ENCODE measurements at places on chromosomes 1 and 21. TPM values are rescaled to one million over a fixed set of nuclear protein-coding genes. Genes with fewer than 3 reads are reported as not detected.

DNA sequence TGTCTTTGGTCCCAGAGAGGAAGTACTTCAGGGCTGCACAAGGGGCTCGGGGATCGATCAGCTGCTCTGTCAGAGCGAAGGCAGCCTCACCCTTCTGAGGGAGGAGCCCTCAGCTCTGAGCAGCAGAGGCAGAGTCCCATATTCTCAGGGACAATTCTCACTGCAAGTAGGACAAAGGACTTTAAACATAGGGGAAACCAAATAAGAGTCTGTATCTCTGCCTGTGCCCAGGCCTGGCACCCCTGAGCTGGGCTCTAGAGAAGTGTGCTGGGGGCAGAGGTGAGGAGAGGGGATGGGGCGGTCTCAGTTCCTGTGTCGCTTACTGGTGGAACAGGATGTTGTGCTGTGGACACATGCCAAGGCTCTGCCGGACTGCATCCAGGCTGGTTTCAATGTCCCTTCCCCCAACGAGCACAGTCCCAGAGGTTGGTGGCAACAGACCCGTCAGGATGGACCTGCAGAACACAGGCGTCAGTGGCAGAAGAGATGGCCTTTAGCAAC lies 76.6 kb downstream of the ABCA4 start:
- no peak for DNase-seq

The RNF19B gene
- total RNA-seq: 10.4 TPM

GRCh38 chr1:99737016-99737415 lies 29.4 kb downstream of the FRRS1 start:
- no peak for DNase-seq

DNA sequence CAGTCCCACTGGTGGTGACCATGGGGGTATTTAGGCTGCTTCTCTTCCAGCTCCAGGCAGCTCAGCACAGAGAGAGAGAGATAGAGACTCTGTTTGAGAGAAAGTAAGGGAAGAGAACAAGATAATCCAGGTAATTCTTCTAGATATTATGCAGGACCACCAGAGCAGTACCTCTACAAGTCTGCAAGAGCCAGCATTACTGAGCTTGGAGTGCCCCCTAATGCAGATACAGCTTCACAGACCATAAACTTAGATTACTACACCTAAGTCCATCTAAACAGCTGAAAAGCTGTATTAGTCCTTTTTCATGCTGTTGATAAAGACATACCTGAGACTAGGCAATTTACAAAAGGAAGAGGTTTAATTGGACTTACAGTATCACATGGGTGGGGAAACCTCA lies 570.3 kb downstream of the LRRIQ3 start:
- no peak for DNase-seq

GRCh38 chr1:116195077-116195868 lies 84.1 kb downstream of the MAB21L3 start:
- no peak for DNase-seq

- no peak for DNase-seq
These were observed 2.7 kb downstream of the DISP1 start for GRCh38 chr1:222817529-222817928.

The CFAP126 gene
- not detected for total RNA-seq

DNA sequence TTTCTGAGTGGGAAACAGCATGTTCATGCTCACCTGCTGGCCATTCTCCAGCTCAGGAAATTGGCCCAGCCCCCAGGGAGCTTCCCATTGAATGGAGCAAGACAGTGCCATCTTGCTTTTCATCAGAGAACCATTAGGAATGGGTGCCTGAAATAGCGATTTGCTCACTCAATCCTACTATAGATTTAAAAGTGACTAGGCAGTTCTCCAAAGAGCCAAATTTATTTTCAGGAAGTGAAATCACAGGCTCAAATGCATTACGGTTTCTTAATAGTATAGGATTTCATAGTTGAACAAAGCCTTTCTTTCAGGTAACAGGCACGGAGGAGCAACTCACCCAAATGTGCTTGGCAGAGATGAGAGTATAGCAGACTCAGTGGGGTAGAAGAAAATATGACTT lies 272.1 kb downstream of the GRIK1 start:
- DNase-seq: no peak

GRCh38 chr1:29650476-29650875 lies 414.2 kb downstream of the PTPRU start:
- DNase-seq: no peak

The KLF17 gene
- not detected for total RNA-seq

Data from H1 (cell line).